Cardiac fibroblast (primary cell): ENCODE measurements at places on chromosomes 2 and 18.
A peak's percentile ranks its signal among the peaks of the same experiment; 100 is the strongest.

GRCh38 chr18:27599202-27599829, 414.2 kb upstream of the CHST9 start:
- DNase-seq: peak; percentile 61

GRCh38 chr2:52821631-52822030, 946.0 kb upstream of the CHAC2 start:
- no peak for DNase-seq

- DNase-seq: peak; percentile 8
Measured at GRCh38 chr2:44740678-44741077, 200.8 kb upstream of the SIX3 start.

DNA sequence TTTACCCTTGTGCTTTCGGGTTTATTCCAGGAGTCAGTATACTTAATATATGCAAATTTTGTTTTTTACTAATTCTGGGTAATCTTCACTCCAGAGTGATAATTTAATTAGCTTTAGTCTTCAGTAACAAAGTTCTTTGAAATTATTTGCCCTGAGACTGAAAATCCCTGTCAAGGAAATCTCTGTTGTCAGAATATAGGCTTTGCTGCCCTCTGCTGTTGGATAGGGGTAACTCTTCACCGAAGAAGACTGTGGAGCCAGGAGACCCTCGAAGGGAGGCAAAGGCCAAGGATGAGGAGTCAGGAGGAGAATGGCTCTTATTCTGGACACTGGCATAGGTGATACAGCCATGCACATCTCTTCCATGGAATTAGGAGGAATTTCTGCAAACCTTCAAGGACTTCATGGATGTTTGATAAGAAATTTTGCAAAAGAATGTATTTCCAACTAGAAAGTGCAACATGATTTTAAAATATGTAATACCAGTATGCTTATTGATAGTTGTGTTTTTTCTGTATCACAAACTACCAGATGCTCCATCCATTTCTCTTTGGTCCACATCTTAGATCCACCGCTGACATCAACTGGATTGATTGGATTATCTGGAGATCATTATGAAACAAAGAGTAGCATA, 182.3 kb downstream of the RDH14 start:
- DNase-seq: peak; percentile 65

GRCh38 chr2:237743561-237744269, 54.9 kb upstream of the RBM44 start:
- DNase-seq: no peak

- peak; percentile 4 for DNase-seq
Measured at GRCh38 chr2:171741189-171741588, 53.9 kb downstream of the DYNC1I2 start.

- DNase-seq: peak; percentile 19
Measured at GRCh38 chr2:185219981-185220380, 518.6 kb upstream of the FSIP2 start.

GRCh38 chr18:57404345-57404744, 30.8 kb upstream of the ONECUT2 start:
- DNase-seq: no peak

GRCh38 chr2:98385050-98385699, 38.9 kb downstream of the CNGA3 start:
- DNase-seq: peak; percentile 81

- DNase-seq: no peak
Measured at GRCh38 chr2:241812730-241813643, 4.0 kb downstream of the NEU4 start.

DNA sequence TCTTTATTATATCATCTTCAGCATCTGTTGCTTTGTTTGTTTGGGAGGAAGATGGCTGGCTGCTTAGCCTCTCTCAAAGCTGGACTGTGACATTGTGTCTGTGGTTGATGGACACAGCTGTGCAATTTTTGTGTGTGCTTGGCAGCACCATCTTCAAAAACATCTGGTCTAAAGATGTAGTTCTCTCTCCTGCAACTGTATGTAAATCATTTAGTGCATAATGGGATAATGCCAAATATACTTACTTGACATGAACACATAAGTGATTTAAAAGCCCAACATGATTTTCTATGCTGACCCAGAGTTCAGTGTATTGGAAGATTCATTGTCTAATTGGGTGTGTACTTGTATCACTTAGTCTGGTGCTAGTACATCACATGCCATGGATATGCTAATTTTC, 112.2 kb downstream of the MAP4K4 start:
- no peak for DNase-seq

DNA sequence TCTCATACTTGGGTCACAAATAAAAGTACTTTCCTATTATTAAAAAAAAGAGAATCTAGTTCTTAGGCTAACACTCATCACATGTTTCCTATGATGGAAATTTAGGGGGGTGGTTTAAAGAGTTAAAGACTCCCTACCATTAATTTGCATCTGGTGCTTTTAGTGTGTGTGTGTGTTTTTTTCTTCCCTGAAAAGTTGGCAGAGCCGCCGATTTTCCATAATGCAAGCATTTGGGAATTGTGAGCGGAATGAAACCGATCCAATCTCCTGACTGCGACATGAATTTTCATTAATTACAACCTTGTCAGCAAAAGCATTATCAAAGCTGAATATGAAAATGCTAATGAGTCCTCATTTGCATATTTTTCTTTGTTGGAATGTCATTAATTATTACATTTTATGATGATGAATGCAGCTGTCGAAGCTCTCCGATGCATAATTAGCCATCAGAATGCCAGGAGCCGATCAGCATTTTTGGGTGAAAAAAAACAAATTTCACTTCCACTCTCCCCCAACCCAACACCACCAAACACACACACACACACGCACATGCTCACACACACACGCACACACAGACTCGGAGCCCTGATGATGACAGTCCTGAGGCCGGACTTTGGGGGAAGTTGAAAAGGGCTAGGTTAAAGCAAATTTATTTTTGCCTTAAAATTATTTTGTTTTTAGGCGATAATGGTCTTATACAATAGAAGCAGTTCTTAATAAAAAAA, 165.4 kb downstream of the TCF4 start:
- peak; percentile 83 for DNase-seq

- no peak for DNase-seq
Measured at GRCh38 chr2:152546230-152546837, 170.9 kb downstream of the PRPF40A start.

- DNase-seq: no peak
Measured at GRCh38 chr2:236400594-236401360, 136.6 kb upstream of the ASB18 start.

GRCh38 chr18:67280486-67281242, 235.9 kb downstream of the DSEL start:
- no peak for DNase-seq

DNA sequence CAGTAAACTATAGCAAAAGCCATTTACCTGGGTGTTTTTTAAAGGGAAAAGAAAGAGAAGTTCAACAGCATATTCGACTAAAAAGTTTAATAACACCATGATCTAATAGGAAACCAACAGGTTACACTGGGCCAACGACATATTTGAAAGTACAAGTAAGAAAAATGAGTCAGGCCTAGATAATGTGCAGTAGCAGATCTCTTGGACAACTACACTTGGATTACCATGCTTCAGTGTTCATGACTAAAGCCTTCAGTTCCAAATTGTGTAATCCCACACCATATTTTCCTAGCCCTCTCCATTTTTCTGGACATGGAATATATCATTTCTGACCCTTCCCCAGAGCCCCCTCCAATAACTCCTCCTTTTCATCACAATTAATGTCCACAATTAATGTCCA, 39.1 kb upstream of the FIGN start:
- peak; percentile 76 for DNase-seq

DNA sequence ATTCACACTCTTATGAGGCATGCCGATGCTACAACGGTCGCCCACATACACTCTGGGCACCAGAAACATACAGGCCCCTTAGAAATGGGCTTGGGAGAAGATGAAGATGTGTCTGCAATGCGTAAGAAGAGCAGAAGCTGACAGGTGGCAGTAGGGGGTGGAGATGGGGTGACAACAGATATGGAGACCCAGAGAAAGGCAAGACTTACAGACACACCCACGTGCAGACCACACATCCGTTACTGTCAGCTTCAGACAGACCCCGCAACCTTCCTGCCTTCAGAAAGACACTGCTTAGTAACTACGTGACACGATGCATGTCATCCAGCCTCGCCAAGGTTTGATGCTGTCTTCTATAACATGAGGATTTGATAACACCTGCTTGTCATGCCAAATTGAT, 89.5 kb downstream of the ZFP36L2 start:
- no peak for DNase-seq

DNA sequence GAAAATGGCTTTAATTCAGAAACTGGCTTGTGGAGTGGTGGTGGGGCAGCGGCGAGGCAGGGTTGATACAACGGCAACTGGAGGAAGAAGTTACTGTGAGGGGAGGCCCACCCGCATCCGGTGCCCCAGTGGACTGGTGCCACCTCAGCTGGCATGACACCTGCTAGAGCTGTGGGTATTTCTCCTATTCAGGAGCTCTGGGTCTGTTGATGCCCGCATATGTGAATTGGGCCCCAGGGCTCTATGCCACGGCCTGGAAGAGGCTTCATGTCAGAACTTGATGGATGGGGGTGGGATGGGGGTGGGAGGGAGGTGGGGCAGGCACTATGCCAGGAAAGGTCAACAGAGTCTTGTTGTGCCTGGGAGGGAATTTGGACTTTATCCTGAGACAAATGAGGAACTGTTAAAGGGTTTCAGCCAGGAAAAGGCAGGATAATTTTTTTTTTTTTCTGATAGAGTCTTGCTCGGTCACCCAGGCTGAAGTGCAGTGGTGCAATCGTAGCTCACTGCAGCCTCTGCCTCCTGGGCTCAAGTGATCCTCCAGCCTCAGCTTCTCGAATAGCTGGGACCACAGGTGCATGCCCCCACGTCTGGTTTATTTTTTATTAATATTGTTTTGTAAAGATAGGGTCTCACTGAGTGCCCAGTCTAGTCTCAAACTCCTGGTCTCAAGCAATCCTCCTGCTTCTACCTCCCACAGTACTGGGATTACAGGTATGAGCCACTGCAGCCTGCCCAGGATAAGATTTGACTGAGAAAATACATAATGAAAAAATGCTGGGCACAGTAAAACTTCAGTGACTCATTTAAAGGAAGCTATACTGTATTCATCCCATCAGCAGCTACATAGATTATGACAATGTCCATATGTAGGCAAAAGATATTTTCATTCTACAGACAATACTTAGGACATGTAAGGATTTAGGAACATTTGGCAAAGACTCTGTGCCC, 52.6 kb downstream of the SH2D6 start:
- no peak for DNase-seq

DNA sequence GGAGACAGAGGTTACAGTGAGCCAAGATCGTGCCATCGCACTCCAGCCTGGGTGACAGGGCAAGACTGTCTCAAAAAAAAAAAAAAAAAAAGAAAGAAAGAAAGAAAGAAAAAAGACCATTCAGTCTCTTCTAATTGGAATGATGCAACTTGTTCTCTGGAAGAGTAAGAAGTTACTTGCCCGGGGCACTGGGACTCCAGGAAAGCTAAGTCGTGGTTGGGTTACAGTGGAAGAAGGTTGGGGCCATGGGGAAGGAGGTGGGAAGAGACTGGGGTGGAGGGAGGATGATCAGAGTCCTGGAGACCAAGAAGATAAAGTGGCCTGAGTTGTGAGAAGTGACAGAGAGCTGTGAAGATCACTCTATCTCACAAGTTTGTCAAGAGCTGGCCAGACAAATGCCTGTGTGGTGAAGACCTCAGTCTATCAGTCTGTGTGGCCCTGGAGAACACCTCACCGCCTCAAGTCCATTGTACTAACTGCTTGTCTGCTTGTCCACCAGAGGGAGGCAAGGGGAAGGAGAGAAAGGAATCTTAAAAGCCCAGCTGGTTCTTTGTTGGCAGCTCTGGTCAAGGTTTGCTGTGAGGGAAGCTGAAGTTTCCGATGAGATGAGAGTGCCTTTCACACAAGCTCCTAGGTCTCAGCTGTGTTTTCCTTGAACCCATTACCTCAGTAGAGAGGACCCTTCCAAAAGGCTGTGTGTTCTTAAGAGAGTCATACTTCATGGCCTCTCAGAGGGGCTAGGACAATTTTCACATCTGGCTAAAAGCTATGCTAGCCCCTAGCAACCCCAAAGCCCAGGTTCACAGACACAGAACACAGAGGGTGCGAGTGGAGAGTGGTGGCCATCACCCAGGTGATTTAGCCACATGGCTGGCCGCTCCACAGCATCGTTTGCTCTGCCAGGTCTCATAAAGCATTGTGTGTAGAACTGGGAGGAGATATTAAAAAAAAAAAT, 72.0 kb upstream of the TMEM178A start:
- peak; percentile 91 for DNase-seq

DNA sequence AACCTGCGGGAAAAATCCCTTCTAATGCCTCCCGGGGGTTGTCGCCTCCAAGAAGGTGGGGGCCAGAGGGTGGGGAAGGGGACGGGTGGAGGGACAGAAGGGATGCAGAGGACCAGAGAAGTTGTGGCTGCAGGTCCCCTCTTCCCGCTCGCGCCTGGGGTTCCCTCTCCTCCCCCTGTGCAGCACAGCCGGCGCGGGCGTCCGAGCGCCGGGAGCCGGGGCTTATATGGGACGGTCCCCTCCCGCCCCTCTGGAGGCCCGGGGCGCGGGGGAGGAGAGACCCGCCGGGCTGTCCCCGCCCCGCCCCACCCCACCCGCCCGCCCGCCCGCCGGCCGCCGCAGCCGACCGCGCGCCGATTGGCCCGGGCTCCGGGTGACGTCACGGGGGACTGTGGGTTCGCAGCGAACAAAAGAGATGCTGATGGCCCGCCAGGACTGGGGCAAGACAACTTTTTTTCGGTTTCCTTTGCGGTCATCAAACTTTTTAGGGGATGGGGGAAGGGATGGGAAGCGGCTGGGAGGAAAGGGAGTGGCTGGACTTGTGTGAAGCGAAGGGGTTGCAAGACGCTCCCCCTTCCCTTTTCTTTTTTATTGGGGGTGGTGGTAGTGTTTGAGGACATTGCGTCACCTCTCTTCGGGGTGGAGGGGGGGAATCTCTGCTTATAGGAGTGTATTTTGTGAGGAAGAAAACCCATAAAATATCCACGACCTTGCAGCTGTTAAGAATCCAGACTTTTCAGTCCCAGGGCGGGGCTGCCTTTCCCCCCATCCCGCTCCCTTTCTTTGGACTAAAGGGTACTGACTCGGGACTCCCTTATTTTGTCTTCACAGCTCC, at the start of gene FN1:
TSS of gene FN1 (minus strand) at position 199 of the 835 bp plus-strand sequence. CDS start 266 bp downstream, outside the sequence.
- DNase-seq: peak; percentile 99

GRCh38 chr2:22753476-22753875, 631.5 kb upstream of the KLHL29 start:
- DNase-seq: no peak

GRCh38 chr18:20996418-20996817, 115.2 kb downstream of the ROCK1 start:
- DNase-seq: no peak

DNA sequence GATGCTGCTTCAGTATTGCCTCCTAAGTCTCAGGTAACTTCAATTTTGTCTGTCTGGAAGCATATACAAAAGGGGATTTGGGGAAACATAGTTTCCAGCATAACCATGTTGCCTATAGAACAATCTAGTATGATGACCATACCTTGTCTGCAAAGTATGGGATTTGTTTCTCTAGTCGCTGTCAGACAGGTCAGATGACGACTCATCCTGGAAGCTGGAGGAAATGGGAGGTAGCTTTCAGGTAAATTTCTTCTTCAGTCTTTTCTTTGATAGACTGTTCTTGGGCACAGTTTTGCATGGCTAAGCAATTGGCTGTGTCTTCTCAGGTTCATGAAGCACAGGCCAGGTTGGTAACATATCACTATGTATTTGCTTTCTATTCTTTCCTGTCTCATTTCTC, 2.8 kb upstream of the OSBPL6 start:
- no peak for DNase-seq
